ENCODE measurements at places on chromosomes 12 and 14.
A peak's percentile ranks its signal among the peaks of the same experiment; 100 is the strongest.

DNA sequence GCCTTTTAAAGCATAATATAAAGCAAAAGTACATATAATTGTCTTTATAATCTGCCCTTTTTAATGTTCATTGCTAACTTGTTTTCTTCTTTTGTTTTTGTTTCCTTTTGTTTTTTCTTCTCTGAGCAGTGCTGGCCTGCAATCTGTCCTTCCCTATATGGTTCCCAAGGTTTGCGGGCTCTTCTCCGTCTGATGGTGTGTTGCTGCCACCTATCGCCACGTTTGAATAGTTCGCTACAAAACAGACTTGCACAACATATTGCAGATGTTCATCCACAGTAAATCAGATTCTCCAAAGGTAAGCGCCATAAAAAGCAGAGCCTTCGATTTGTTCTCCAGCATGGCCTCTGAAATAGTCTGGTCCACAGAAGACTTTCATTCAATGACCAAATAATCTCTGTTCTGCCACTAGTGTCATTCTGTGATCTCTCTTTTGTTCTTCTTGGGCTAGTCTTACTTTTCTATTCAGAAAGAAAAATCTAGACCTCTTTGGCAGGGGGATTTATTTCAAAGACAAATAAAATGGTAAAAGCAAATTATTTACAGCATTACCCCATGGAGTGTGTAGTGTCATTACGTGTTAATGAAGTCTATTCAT is 33.5 kb downstream of the C12orf50 start:
- DNase-seq: peak; percentile 1

DNA sequence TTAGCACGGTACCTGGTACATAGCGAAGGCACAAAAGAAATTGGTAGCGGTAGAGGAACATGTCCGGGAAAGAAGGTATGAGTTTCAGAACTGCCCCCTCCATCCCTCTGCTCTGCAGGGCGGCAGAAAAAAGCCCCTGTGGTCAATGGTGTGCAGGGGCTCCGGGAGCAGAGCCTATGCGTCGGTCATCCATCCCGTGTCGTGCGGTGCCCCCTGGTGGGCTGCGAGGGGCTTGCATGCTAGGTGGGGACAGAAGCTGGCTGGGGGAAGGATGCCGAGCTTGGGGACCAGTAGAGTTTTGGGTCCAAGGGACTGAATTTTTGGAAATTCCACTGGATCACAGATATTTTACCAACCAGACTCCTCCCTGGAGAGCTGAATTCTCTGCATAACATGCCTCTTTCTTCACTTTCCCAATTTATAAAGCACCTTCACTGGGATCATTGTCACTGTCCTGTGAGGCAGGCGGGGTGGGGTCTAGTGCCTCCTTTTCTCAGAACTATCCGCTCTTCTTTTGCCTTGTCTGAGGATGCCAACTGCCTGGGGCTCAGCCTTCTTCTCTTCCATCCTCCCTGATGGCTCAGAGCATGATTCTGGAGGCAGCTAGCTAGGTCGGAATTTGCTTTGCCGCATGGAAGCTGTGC is 148.7 kb downstream of the SMOC1 start:
- peak; percentile 65 for DNase-seq

- no peak for DNase-seq
Observed at GRCh38 chr14:24179961-24180796, 8.3 kb downstream of the REC8 start.

GRCh38 chr12:29844667-29845066 is 60.9 kb upstream of the TMTC1 start:
- no peak for DNase-seq

DNA sequence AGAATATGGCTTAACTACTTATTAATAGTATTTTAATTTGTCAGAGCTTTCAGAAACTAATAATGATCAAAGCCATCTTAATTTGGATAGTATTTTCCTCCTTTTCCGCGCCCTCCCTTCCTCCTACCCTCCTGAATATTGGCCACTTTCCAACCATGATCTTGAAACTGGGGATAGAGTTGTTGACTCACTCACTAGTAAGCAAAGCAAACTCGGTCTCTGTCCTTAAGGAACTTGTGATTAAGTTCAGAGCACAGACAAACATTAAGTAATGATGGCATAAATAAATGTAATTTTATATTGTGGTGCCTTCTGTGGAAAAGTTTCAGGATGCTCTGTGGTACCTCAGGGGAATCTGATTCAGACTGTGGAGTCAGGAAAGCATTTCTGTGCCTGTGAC is 75.7 kb downstream of the LRRK2 start:
- no peak for DNase-seq

- DNase-seq: no peak
Observed at GRCh38 chr12:51890511-51891171, 2.7 kb downstream of the ANKRD33 start.

- DNase-seq: no peak
Observed at GRCh38 chr12:31634620-31635019, 24.9 kb upstream of the ETFBKMT start.

DNA sequence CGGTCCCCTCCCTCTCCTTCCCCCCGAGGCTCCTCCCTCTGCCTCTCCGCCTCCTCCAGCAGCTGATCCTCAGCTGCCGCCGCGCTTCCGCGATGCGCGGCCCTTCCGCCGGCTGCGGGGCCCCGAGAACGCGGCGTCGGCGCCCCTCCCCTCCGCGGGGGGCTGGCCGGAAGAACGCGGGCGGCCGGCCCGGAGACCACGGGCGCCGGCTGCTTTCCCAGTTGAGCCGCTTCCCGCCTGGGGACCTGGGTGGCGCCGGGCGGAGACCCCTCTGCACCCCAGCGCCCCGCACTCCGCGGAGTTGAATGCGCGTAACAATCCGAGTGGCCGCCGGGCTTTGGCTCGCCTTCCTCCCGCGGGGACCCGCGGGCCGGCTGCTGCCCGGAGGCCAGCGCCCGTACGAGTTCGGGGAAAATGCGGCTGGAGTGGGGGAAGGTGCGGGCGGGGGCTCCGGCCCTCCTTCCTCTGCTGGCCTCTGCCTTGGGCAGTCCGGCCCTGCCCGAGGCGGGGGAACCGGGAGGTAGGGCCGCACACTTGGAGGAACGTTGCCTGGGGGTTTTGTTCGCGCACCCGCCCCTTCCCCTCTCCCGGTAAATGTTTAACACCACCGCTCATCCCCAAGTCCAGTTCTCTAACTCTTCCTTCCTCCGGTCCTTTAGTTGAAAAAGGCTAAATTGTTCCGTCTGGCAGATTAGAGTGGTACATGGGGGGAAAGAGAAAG is 393 bp upstream of the DCAF5 start:
- no peak for DNase-seq

DNA sequence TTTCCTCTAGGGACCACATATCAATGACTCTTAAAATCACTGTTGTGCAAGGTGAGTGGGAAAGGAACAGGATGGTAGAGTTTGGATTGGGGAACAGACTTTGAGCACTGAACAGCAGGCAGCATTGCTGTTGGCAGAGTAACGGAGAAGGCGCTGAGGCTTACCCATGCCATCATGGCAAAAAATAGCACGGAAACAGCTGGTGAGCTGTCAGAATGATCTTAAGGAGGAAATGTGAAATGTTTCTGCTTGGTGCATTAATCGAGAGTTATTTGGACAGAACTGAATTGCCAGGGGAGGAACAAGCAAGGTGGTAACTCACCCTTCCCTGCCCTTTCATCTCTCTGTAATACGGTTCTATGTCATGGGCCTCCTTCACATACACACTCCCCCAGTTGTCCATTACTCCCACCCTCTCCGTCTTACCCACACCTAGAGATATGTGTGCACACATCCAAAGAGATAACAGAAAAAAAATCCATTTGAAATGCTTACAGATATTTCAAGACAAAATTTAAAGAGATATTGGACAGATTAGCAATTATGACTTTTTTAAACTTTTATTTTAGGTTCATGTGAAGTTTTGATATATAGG is 572.5 kb downstream of the DIO2 start:
- no peak for DNase-seq

- DNase-seq: no peak
Observed at GRCh38 chr14:96177766-96178375, 26.8 kb upstream of the BDKRB2 start.

DNA sequence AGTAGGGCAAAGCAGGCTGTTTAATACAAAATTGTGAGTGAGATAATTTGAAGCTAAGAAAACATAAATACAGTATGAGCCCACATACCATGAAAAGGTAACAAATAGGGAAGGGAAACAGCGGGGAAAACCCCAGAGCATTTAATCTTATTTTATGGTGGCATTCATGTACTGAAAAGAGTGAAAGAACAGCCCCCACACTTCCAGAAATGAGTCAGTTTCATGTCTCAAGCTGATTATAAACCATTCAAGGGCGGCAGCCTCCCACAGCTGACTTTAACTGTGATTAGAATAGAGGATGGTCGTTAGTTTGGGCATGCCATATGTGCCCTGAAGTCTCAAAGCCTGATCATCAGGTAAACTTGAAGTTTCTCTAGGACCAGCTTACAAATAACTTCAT is 64.5 kb downstream of the FOXG1 start:
- no peak for DNase-seq

DNA sequence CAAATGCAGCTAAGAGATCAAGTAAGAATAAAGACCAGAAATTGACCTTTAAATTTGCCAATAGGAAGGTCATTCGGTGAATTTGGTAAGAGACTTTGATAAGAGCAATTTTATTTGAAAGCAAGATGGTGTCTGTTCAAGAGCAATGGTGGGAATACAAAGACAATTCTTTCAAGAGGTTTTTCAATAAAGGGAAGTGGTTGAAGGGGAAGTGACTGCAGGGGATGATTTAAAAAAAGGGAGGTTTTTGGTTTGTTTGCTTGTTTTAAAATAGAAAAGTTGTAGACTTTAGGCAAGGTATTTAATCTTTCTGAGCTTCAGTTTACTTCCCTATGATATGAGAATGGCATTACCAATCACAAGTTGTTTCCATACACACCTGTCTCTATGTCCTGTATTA is 4.3 kb upstream of the APPL2 start:
- DNase-seq: no peak

DNA sequence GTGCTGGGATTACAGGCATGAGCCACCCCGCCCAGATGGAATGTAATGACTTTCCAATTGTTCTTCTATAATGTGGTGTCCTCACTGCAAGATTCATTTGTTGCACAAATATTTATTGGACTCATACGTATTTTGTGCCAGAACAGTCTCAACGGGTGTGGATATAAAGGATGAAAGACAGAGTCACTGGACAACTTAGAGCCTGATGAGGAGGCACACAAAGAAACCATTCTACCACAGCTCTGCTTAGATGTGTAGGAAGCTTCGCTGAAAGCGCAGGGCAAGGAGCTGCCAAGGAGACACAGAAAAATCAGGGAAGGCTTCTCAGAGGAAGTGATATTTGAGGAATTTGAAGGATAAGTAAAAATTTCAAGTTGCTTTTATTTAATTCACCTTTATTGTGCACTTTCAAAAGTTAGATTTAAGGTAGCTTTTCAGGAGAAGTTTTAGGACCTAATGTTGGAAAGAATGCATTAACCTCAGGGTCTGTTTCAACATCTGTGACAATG is 41.6 kb upstream of the STON2 start:
- no peak for DNase-seq

- no peak for DNase-seq
Observed at GRCh38 chr12:131090274-131091210, 136.8 kb downstream of the ADGRD1 start.

DNA sequence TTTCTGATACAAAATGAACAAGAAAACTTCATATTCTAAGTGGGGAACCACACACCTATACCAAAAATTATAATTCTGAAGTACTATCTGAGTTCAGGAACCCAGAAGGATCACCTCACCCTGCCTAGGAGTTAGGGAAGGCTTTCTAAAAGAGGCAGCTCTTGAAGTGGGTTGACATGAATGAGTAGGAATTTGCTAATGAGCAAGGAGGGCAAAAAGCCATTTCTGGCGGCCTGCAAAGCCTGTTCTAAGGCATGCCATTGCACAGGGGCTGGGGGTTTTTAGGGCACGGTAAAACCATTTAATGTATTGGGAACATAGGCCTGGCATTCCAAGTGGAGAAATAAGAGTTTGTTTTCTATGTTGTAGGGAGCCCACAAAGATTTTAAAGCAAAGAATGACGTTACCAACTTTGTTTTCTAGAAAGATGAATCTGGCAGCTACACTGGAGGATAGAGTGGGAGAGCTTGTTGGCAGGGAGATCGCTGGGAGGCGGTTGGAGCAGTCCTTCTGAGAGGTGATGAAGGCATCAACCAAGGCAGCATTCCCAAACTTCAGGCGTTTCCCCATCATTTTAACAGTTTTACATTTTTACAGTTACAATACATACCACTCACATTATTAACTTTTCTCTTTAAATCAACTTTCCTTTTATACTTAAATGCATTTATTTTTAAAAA is 14.1 kb downstream of the IFT43 start:
- DNase-seq: no peak

DNA sequence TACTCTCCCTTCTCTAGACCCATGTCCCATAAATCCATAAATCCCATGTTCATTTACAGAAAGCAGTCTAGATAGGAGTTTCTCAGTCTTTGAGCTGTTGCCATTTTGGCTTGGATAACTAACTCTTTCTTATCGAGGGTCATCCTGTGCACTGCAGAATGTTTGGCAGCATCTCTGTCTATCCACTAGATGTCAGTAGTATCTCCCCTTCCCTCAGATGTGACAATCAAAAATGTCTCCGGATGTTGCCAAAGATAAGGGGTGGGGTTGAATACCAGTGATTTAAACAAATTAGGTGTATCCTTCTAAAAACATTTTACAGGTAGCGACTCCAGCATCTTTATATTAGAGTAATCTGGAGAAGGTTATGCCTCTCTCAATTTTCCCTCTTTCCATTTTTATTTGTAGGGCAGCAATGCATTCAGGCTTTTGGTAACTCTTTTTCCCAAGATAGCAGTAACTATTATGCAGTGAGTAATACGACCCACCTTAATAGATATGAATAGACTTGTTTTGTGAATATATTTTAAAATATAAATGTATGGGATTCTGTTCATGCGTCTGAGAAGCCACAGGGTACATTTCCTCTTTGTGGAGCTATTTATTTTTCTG is 100.7 kb downstream of the LRRK2 start:
- DNase-seq: no peak

DNA sequence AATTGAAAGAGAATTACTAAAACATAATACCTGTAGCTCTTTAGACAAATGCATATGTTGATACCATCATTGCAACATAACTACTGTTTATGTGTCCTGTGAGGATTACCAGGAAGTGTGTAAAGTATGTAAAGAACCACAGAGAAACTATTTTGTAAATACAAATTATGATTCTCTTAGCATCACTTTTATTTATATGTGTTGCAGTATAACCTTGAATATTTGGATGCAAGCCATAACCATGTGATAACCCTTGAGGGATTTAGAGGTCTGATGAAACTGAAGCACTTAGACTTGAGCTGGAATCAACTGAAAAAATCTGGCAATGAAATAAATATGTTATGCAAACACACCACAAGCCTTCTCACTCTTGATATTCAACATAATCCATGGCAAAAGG is 77.5 kb downstream of the LRRC9 start:
- no peak for DNase-seq

GRCh38 chr12:103973909-103974308 is 8.2 kb downstream of the TDG start:
- DNase-seq: no peak

- DNase-seq: no peak
Observed at GRCh38 chr12:65859519-65859918, 35.2 kb downstream of the HMGA2 start.

DNA sequence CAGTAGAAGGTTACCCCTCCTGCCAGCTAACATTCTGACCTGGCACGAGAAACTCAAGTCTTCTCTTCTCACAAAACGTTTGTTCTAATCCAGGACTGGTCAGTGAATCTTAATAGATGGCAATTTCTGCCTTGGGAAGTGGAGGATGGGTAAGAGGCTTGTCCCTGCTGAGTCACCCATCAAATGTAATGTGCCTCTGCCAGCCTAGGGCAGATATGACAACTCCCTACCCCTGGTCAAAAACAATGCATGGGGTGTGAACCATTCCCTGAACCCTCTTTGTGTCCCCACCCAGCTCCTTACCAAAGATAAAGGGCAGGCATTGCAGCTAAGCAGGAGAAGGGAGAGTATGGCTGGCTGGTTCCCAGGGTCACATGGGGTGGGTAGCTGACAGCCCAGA is 1052.9 kb downstream of the GALC start:
- DNase-seq: no peak

All from stimulated activated CD8-positive, alpha-beta memory T cell treated with anti-CD3 and anti-CD28 coated beads, Interleukin-2, amount 100 ng/mL, for 48 hours (primary cell).